Colonic mucosa (tissue), 4 donors: ENCODE measurements at places on chromosomes 16 and 17. TPM values are rescaled to one million over a fixed set of nuclear protein-coding genes. Genes with fewer than 3 reads are reported as not detected.

The MYBBP1A gene
- 21.4 TPM for total RNA-seq

The FADS6 gene
- total RNA-seq: 0.30 TPM

The CHST4 gene
- total RNA-seq: not detected

The PYDC1 gene
- not detected for total RNA-seq

DNA sequence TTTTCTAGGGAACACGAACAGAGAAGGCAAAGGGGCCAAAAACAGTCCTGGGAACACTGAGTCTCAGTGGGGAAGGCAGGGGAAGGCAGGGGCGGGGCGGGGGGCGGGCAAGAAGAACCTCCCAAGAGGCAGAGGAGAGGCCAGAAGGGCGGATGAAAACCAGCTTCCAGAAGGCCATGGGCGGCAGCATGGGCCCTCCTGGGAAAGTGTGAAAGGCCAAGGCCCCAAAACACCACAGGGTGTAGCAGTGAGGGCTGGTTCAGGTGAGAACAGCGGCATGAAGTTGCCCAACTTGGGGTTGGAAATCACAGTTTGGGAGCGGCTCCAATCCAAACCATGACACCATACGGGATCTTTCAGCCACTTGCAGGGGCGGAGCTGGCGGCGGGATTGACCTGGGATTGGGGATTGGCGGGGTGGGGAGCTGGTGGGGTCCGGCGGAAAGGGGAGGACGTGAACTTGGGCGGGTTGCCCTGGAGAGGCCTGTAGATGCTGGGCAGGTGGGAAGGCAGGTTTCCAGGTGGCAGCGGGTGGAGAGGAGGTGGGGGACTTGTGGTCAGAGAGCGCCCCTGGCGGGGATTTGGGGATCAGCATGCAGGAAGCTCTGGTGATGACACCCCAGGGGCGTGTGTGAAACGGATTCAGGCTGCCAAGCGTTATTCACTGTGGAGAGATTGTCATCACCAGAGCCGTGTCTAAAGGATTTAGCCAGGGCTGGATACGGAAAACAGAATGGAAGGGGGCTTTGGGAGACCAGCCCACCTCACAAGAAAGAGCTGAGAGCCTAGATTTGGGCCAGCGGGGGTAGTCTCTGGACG, 80.9 kb downstream of the ARHGAP23 start:
- H3K4me1 ChIP-seq: no peaks in the 10 kb centered on the region
- peaks cover 22% of the 10 kb centered on the region for H3K27me3 ChIP-seq
- DNase-seq: peak; percentile 74
- no peak overlapping the region for H3K4me3 ChIP-seq
- no peaks in the 10 kb centered on the region for H3K36me3 ChIP-seq

- no peak for DNase-seq
- no peak overlapping the region for H3K27ac ChIP-seq
- H3K27me3 ChIP-seq: no peaks in the 10 kb centered on the region
- H3K4me3 ChIP-seq: no peak overlapping the region
- no peaks in the 10 kb centered on the region for H3K4me1 ChIP-seq
- no peaks in the 10 kb centered on the region for H3K36me3 ChIP-seq
Measured at GRCh38 chr16:59612094-59612493, 878.0 kb upstream of the GOT2 start.

DNA sequence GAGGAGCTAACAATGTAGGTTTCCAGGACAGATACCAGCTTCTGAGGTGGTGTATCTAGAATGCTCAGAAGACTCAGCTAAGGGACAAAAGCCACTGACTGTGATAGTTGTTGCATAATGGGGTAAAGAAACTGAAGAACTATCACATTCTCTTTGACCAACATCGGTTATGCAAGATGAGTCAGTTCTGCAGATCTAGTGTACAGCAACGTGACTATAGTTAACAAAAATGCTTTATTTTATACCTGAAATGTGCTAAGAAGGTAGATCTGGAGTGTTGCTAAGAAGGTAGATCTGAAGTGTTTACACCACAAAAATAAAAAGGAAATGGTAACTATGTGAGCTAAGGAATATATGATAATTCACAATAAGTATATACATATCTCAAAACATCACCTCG, 2.5 kb downstream of the KRTAP9-6 start:
- DNase-seq: no peak
- H3K4me1 ChIP-seq: no peaks in the 10 kb centered on the region
- no peaks in the 10 kb centered on the region for H3K36me3 ChIP-seq
- H3K27ac ChIP-seq: no peak overlapping the region

DNA sequence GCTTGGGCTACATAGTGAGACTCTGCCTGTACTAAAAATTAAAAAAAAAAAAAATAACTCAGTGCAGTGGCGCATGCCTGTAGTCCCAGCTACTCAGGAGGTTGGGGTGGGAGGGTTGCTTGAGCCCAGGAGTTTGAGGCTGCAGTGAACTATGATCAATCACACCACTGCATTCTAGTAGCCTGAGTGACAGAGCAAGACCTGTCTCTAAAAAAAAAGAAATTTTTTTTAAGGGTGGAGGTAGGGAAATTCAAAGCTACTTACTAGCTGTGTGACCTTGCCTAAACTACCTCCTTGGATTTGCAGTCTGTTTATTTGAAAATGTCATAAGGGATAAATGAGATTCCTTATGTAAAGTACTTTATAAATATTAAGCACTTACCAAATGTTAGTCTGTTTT, 3.4 kb upstream of the SMPD3 start:
- peaks cover 7% of the 10 kb centered on the region for H3K27me3 ChIP-seq
- H3K36me3 ChIP-seq: no peaks in the 10 kb centered on the region
- no peak for DNase-seq
- H3K27ac ChIP-seq: no peak overlapping the region

DNA sequence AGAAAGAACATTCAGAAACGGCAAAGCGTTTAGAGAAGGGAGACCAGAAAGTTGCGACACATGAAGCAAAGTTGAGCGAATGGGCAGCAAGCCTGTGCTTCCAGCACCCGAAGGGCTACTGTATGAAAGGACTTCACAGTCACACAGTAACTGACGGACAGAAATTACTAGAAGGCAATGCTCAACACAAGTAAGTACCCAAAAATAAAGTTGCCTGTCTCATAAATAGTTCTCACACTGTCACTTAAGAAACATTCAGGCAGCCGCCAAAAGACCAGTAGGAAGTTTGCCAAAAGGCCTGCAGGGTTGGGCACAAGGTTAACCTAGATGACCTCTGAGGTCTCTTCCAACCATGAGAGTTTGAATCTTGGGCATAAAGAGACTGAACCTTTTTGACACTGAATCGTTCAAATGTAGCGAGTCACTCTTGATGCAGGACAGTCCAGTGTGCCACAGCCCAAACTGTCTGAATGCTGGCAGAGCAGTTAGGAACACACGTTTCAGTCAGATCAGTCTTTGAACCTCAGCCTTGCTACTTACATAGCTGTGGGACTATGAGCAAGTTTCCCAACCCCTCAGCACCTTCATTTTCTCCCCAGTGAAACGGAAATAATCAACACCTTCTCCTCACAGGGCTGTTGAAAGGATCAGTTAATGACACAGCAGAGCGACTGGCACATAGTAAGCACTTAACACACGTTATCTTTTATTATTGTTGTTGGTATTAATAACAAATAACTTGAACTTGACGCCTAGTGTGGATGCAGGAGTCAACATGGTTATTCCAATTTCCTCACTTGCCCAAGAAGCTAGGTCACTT, 10.4 kb downstream of the NCBP3 start:
- H3K36me3 ChIP-seq: no peaks in the 10 kb centered on the region
- no peaks in the 10 kb centered on the region for H3K4me1 ChIP-seq
- H3K27ac ChIP-seq: no peak overlapping the region
- H3K4me3 ChIP-seq: no peak overlapping the region

GRCh38 chr16:84914273-84914672, 94.5 kb downstream of the CRISPLD2 start:
- H3K4me3 ChIP-seq: no peak overlapping the region
- no peaks in the 10 kb centered on the region for H3K36me3 ChIP-seq
- DNase-seq: no peak

DNA sequence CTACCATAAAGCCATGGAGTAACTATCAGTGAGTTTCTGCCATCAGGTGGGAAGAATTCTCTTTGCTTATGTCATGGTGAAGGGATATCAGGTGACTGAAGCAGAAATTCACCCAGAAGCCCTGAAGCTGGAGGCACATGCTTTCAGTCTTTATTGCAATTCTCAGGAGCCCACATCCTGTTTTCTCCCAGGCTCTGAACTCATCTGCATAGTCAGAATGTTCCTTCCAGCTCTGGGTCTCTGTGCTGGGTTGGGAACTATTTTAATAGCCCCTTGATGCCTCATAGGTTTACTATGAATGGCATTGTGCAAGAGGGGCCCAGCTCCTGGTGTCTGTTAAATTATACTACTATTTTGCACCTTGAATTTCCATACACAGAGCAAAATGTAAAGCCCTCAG, 198.4 kb upstream of the SOX9 start:
- no peak overlapping the region for H3K27ac ChIP-seq
- DNase-seq: no peak
- no peaks in the 10 kb centered on the region for H3K36me3 ChIP-seq

DNA sequence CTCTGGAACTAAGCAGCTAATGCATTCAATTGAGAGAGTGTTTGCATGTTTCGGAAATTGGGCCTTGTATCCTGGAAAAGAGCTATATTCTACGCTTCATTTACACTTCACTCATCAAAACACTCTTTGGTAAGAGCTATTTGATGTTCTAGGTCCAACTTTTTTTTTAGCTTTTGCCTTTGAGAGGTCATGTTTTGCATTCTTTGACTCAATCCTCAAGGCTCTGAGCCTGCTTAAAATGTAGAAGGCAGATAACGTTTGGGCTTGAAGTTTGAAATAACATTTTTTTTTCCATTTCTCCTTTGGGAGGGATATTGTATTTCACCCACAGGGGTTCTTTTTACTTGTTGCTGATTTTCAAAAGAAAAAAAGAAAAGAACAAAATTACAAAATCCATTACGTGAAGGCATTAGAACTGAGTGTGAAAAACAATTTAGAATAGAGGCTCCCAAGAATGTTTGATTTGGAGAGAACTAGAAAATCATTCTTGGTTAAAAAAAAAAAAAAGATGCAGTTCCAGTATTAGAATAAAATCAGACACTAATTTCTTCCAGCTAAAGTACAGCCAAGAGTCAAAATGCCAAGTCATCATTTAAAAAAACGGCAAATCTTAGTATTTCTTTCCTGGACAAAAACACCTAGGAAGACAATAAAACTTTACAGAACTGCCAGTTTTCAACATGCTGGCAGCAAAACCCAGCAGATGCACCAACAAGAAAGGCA, 268.5 kb downstream of the GRIN2A start:
- H3K4me3 ChIP-seq: no peak overlapping the region
- H3K4me1 ChIP-seq: no peaks in the 10 kb centered on the region
- no peak overlapping the region for H3K27ac ChIP-seq
- DNase-seq: no peak
- no peaks in the 10 kb centered on the region for H3K36me3 ChIP-seq
